ENCODE measurements at places on chromosomes 5 and 9.

- no peak for DNase-seq
These were observed 39.9 kb downstream of the KIF4B start for GRCh38 chr5:155053501-155053900.

- peak; percentile 72 for DNase-seq
These were observed 50.8 kb downstream of the CRB2 start for GRCh38 chr9:123406691-123407216.

GRCh38 chr9:134028076-134028475 is 2.8 kb downstream of the BRD3OS start:
- DNase-seq, result no peak

GRCh38 chr5:3715062-3715461 is 119.4 kb downstream of the IRX1 start:
- DNase-seq, result no peak

- DNase-seq, result peak; percentile 48
These were observed 37.4 kb downstream of the CPEB4 start for GRCh38 chr5:173925449-173926071.

DNA sequence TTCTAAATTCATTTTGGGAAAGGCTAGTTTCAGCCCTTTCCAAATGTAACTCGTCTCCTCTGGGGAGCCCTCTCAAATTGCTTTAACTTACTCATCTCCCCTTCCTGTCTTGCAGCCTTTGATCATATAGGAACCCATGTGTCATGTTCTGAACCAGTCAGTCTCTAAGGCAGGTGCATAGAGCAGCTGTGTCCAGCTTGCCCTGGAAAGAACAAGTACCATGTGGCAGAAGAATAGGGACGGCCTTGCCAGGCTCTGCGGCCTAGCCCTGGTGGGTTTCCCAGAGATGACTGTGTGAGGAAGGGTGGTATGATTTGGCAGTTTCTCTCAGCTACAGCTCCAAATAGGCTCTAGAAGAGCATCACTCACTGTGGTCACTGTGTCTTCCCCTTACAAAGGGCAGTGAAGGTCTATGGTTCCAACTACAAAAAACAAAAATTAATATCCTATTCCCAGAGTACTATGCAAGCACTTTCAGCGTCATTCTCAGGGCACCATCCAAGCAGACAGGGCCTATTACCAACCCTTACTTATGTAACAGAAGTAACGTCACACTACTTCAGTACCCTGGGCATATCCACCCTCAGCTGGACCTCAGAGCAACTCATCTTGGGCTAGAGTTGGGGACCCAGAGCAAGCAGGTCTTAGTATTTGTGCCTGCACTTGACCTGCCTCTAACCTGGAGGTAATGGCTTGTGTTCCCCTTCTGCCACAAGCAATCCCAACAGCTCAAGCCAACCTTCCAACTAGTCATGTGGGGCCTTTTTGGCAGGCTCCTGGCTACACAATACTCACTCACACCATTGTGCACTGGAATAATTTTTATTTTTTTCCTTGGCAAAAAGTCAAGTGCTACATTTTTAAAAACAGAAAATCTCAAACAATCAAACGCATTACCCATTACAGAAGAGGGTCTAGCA is 37.2 kb upstream of the UBAP2 start:
- DNase-seq, result no peak

DNA sequence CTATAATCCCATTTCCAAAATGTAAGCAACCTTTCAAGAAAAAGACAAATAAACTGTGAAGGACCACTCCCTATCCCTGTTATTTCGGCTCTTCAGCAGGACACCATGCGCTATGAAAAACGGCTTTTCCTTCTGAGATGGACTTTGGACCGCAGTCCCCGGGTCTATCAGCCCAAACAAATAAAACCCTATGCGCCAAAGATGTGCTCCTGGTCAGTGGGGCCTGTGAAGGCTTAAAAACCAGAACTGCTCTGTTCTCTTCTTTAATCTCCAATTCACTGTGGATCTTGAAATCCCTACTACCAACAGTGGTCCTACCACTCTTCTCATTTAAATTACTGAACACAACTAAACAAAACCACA is 33.3 kb downstream of the RAPGEF1 start:
- no peak for DNase-seq

DNA sequence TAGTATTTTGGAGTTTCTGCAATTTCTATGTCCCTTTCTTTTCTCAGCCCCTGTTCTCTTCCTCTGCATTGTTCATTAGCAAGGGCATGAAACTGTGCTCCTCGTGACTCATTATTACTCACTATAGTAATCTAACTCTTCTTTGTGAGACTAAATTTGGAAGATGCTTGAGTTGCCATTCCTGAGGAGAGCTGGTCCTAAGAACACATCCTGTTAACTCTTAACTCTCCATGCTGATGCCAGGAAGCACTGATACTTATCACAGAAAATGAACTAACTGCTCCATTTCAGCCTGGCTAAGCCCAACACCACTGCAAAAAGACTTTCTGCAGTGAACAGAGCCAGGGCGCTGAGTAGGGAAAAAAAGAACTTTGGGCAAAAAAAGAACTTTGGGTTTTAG is 10.6 kb upstream of the CSNK1A1 start:
- peak; percentile 91 for DNase-seq

- DNase-seq, result no peak
These were observed 37.3 kb upstream of the CLK4 start for GRCh38 chr5:178664141-178664540.

- DNase-seq, result peak; percentile 28
These were observed 143.4 kb upstream of the APC start for GRCh38 chr5:112594095-112594850.

DNA sequence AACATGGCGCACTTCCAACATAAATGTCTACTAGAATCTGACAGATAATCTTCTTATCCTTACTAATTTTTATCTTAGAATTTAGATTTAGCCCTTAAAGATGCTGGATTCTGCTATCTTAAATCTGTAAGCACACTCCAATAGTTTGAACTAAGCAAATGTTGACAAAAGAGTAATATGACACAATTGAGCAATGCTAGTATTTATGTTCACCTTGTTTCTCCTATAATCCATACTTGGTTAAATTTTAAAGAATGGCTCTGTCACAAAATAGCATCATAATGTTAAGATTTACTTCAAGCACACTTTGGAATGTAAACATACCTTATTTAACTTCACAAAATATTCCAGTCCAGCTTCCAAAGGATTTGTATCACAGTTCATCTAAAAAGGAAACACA is 38.8 kb upstream of the ARSB start:
- DNase-seq, result no peak

DNA sequence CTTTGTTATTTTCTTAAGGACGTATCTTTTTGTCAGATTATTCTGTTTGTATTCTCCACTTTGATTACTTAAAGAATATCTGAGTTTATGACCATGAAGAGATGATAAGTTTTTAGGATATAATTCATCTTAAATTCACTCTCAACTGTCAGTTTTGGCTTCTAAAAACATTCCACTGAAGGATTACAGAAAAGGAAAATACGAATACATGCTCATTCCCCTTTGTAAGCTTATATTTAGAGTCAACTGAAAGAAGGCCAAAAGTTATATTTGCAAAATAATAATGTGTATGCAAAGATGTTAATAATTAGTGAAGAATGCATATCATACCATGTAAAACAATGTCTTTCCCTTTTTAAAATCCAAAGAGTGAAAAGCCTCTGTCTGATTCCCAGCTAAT is 52.5 kb downstream of the ZNF474 start:
- DNase-seq, result no peak

DNA sequence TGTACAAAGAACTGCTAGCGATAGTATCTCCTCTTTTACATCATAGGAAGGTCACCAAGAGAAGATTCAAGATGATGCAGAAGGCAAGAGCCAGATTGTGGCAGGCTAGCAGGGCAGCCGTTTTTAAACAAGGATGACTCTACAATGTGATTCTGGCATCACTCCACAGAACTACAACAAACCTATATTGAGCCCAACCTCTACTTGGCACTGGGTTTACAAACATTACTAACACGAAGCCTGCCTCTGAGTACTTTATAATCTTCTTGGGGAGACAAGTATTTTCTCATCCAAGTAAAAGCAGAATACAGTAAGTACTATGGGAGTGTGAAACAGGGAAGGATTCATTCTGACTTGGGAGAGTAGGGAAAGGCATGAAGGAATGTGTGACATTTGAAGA is 448.6 kb downstream of the ZNF608 start:
- peak; percentile 21 for DNase-seq

GRCh38 chr9:109781541-109782197 is 1.7 kb downstream of the PALM2AKAP2 start:
- DNase-seq, result peak; percentile 29

DNA sequence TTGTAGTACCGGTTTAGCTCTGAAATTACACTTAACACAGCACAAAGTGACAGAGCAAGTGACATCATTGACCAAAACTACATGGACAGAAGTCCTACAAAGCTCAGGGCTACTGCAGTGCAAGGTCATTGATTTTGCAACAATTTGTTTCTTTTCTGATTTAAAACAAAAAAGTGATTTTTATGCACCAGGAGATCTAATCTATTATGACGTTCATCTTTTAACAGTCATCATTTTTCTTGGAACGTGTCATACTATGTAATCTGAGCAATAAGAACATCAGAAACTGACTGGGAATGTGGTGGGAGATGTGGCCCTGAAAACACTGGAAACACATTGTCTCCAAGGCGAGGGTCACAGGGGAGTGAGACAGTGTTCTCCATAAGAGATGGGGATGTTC is 17.4 kb upstream of the ZFAND5 start:
- DNase-seq, result no peak

DNA sequence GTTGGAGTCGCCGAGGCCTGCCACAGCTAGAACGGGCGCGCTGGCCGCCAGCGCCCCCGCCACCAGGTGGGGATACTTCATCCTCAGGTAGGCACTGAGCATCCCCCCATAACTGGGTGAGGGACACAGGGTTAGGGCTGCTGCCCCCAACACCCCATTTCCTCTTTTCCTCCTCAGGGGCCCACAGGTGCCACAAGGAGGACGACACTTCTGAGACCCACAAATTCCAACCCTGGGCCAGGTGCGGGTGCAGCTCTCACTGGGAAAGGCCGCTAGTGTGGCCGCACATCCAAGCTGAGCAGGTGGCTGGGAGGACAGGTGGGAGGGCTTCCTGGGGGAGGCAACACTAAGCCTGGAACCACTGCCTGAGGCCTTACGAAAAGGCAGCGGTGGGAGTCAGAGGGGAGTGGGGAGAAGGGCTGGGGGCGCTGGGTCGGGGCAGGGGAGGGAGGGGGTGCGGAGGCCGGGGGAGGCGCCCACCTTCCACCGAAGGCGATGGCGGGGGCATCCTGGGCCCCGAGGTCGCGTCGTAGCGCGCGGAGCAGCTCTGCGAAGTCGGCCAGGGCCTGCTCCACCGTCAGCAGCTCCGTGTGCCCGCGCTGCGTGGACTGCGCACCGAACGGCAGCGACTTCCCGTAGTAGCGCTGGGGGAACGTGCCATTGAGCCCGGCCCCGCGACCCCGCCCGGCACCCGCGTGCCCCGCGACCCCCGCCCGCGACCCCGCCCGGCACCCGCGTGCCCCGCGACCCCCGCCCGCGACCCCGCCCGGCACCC is 961 bp downstream of the DPP7 start:
- DNase-seq, result no peak

- DNase-seq, result peak; percentile 31
These were observed 53.6 kb downstream of the HMHB1 start for GRCh38 chr5:143865426-143866025.

- DNase-seq, result peak; percentile 64
These were observed 117.6 kb downstream of the EFNA5 start for GRCh38 chr5:107553117-107553555.

DNA sequence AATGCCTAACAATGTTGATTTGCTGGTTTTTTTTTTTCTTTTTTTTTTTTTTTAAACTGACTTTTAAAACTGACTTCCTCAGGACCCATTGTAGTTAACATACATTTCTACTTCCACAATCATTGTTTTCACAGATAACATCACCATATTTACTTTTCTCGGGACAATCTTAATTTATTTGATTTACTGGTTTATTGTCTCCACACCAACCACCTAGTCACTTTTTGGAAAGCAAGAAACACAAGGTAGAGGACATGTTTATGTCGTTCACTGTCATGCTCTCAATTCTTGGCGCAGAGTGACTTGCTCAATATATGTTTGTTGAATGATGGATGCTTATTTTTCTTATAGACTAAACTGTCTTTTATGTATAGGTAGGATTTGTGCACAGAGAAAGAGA is 2280.7 kb downstream of the MAT2B start:
- no peak for DNase-seq

- no peak for DNase-seq
These were observed 4.0 kb downstream of the BRD3 start for GRCh38 chr9:134063571-134064450.

DNA sequence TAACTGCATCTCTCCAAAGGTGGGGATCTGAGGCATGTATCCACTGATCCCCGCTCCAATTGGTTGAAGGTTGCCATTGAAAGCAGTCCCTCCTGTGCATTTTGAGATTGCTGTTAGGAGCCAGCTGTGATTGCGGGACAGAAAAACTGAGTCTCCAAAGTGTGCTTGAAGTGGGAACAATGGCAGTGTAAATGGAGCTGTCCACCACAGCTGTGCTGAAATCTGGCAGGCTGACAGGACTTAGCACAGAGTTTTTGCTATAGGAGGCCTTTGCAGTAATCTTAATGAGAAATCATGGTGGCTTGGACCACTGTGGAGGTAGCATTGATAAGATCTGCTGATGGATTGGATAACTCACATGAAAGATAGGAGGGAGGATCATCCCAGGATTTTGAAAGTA is 3.3 kb downstream of the RNF20 start:
- DNase-seq, result peak; percentile 63

GRCh38 chr9:96376891-96377874 is 6.3 kb downstream of the SLC35D2 start:
- peak; percentile 72 for DNase-seq

DNA sequence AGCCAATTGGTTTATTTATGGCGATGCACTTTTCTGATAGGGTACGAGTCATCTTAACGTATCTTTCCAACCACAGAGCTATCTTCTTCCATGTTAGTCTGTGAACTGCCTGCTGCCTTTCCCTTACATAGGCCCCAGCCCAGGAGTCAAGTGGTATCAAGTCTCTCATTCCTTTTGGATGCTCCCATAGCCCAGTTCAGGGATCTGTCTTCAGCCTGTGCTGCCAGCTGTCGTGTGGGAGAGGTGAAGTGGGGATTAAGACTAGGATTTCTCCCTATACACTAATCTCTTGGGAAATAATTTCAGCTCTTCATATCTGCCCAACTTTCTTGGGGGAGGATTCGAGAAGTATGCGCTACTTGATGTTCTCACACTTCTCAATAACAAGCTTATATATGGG is 475.7 kb downstream of the EBF1 start:
- DNase-seq, result no peak

- no peak for DNase-seq
These were observed 250.5 kb downstream of the DENND1A start for GRCh38 chr9:123679330-123679987.

DNA sequence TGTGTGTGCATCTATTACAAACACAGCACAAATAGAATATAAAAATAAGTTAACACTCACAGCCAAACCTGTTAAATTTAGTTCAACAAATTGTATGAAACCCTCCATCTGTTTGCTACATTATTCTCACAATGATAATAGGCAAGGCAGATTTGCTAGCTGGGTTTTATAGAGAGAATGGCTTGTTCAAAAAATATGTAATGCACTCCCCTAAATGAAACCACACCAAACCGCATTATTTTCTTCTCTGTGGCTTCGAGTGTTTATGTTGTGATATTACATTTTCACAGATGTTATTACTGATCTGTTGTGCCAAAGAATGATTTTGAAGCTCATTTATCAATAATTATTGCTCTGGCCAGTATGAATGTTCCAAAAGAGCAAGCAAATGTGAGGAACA is 92.9 kb downstream of the SPATA31D1 start:
- no peak for DNase-seq
